ENCODE measurements at places on chromosomes 2 and 18.

- DNase-seq: no peak
These were observed 99.3 kb upstream of the KCNJ3 start for GRCh38 chr2:154599189-154599588.

- no peak for DNase-seq
These were observed 254.7 kb downstream of the DLGAP1 start for GRCh38 chr18:4200399-4200798.

GRCh38 chr2:124798551-124798950, 773.5 kb downstream of the CNTNAP5 start:
- no peak for DNase-seq

DNA sequence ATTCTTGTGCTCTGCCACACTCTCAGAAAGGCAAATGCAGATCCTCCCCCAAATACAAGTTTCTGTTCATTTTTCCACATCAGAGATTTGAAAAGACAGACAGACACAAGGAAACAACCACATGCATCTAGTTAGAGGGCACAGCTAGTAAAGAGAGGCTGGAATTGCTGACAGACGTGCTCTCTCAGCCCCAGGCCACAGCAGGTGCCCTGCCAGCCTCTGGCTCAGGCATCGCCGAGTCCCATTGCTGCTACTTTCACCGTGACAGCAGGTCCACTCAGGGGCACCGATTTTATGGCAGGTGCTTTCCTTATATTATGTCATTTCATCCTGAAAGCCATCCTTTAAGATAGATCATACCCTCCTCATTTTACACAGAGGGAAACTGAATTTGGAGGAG, 507.5 kb downstream of the EIPR1 start:
- DNase-seq: no peak

GRCh38 chr2:105697781-105698449, 46.8 kb upstream of the NCK2 start:
- no peak for DNase-seq
